ENCODE measurements at places on chromosomes 2 and 18.

GRCh38 chr2:43078781-43079755, 147.3 kb downstream of the ZFP36L2 start:
- no peak for DNase-seq

- DNase-seq: no peak
Observed at GRCh38 chr2:140586379-140586778, 1544.4 kb downstream of the LRP1B start.

DNA sequence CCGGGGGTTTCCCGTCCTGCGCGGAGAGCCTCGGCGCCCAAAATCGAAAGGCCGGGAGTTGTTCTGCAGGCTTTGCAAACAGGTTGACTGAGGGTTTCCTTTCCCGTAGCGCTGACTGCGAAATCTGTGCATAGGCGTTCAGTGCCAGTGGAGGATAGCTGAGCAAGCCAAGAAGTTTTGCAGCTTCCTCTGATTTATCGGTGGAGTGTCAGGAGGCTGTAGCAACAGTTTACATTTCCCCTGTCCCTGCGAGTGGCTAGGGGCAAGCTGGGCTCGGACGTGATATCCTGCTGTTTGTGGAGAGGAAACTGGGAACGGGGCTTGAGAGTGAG, 694 bp downstream of the THSD7B start:
- no peak for DNase-seq

DNA sequence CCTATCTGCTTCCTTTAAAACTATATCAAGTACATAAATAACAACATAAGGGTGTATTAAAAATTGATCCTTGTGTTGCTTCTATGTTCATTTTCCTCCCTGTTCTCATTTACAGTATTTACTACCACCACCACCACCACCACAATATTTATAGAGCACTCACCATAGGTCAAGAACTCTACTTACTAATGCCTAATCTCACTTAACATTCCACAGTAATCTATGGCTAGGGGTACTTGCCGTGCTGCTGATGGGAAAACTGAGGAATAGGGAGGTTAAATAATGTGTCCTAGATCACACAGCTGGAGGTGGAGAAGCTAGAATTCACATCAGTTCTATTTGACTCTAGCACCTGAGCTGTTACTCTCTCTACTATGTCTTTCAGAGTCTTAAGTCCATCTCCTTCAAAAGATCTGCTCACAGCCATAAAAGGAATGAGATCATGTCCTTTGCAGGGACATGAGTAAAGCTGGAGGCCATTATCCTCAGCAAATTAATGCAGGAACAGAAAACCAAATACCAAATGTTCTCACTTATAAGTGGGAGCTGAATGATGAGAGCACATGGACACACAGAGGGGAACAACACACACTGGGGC, 54.1 kb upstream of the ZNF385B start:
- no peak for DNase-seq

DNA sequence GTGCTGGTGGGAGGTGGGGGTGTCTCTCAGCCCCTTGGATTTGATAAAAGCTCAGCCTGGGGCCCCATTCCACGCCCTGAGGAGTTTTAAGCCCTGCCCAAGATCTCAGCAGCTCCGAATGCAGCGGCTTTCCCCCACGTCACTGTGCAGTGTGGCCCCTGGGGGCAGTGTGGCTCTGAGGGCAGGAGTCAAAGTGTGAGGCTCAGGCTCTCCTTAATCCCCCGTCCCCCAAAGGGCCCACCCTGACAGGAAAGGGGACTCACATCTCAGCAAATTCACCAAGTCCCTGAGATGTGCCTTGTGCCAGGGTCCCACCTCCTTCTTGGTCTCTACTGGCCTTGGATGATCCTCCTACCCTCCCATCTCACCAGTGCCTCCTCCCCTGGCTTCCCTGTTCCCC, 25.2 kb downstream of the NPPC start:
- DNase-seq: no peak

- DNase-seq: no peak
Observed at GRCh38 chr2:69723791-69724190, 18.1 kb upstream of the ANXA4 start.

- no peak for DNase-seq
Observed at GRCh38 chr2:123596621-123597020, 428.5 kb upstream of the CNTNAP5 start.

Measured in stimulated activated CD4-positive, alpha-beta T cell treated with anti-CD3 and anti-CD28 coated beads, Interleukin-15, amount 100 ng/mL, for 48 hours (primary cell).